ENCODE measurements at places on chromosomes 13 and 19.

DNA sequence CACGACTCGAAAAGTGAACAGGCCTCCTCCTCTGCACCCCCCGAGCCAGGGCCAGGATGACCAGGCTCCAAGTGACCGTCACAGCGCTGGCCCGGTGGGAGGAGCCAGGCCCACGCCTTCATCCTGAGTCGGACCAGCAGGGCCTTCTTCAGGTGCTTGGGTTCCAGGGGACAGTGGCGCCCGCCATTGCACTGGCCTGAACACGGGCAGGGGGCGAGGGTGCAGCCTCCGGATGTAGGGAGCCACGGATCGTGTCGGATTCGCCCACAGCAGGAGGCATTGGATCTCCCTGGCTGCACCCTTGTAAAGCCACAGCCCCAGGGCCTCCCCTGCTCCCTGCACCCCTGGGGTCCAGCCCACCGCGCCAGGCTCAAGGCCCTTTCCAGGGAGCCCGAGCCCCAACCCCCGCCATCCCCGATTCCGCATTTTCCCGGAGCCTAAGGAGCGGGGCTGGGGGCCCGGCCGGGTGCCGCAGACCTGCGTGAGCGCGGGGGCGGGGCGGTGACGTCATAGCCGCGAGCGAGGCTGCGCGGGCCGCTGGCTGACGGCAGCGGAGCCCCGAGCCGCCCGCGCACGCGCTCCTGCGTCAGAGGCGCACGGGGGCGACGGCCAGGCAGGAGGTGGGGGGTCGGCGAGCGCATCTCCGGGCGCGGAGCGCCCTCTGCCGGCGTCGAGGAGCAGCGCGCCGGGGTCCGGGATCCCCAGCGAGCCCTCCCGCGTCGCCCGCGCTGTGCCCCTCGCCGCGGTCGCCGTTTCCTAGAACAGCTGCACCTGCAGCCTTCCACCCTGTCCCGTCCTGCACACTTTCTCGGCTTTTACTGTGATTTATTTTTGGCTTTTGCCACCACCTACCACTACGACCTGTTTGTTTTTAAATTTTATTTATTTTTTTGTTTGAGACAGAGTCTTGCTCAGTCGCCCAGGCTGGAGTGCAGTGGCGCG lies 1.5 kb upstream of the ATP5F1D start:
- H3K4me1 ChIP-seq, result peaks cover 61% of the 10 kb centered on the region
- H3K4me3 ChIP-seq, result peak overlapping the region; percentile 30
- no peaks in the 10 kb centered on the region for H3K27me3 ChIP-seq
- no peak for DNase-seq
- H3K36me3 ChIP-seq, result no peaks in the 10 kb centered on the region
- peak overlapping the region; percentile 97 for H3K27ac ChIP-seq

DNA sequence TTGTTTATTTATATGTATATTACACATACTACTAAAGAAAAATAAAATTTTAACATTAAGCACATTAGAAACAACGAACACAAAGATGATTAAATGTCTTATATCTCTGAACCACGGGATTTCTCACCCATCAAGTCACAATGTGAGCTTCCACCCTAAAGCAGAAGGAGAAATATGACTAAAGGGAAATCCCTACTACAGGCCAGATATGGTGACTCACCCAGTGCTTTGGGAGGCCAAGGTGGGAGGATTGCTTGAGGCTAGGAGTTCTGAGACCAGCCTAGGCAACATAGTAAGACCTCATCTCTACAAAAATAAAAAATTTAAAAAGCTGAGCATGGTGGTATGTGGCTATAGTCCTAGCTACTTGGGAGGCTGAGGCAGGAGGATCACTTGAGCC lies 24.6 kb downstream of the DCT start:
- no peaks in the 10 kb centered on the region for H3K27me3 ChIP-seq
- no peak for DNase-seq
- H3K36me3 ChIP-seq, result no peaks in the 10 kb centered on the region
- H3K27ac ChIP-seq, result no peak overlapping the region

DNA sequence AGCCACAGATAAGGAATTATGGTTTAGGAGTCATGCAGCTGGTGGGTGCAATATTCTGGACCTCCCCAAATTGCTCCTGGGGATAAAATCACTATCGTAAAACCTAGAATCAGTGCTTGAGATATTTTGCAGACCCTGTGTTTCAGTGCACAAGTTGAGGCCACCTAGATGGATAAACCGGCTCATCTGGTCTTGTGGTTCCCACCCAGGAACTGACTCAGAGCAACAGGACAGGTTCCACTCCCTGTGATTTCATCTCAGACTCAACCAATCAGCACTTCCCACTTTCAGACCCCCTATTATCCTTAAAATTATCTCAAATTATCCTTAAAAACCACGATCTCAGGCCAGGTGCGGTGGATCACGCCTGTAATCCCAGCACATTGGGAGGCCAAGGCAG lies 21.0 kb downstream of the FBXL12 start:
- no peak overlapping the region for H3K27ac ChIP-seq
- H3K4me3 ChIP-seq, result no peak overlapping the region
- H3K36me3 ChIP-seq, result no peaks in the 10 kb centered on the region
- no peaks in the 10 kb centered on the region for H3K27me3 ChIP-seq
- DNase-seq, result no peak

DNA sequence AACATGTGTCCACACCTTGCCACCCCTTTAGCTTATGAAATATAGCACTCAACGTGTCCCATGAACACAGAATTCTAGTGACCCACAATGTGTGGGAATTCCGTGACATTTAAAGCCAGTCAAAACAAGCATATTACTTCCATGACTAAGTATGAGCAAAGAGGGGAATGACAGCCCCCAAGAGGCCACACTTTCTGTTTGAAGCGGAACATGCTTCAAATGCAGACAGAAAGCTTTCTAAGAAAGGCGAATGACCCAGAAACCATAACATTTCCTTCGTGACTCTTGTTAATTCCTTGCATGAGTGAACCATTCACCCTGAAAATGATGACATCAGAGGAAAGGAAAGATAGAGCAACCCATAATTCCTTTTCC lies 122.0 kb upstream of the FNDC3A start:
- no peaks in the 10 kb centered on the region for H3K36me3 ChIP-seq
- H3K27ac ChIP-seq, result no peak overlapping the region
- no peaks in the 10 kb centered on the region for H3K27me3 ChIP-seq

GRCh38 chr13:113584870-113585671 lies 518 bp downstream of the TFDP1 start:
- DNase-seq, result peak; percentile 43
- peaks cover 29% of the 10 kb centered on the region for H3K4me1 ChIP-seq
- H3K27me3 ChIP-seq, result no peaks in the 10 kb centered on the region
- H3K4me3 ChIP-seq, result peak overlapping the region; percentile 53
- H3K27ac ChIP-seq, result no peak overlapping the region

DNA sequence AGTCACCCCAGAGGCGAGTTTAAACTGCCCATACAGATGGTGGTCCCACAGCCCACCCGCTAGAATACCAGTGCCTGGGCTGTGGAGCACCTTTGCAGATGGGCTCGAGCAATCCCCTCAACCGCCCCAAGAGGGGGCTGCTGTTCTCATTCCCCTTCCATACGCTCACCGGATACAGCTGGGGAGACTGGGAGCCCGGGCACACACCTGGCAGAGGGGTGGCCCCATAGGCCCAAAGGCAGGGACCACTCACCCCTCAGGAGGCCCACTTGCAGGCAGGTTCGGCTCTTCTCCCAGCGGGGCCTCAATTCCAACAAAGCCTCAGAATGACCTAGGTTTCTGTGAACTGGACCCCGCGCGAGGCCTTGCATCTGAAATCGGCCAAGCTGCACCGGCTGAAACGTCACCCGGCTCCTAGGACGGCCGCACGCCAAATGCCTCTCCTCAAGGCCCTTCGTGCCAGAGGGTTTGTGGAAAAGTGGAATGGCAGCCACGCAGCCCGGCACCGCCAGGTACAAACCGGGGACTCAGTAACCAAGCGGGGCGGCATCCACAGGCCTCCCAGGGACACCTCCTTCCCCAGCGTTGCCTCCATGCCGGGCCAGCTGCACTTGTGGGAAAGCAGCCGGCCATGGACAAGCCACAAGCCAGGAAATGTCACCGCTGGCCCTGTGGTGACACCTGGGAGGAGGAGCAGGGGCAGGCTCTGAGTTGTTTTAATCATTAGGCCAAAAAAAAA lies 18.7 kb downstream of the MLLT1 start:
- no peak overlapping the region for H3K4me3 ChIP-seq
- no peaks in the 10 kb centered on the region for H3K27me3 ChIP-seq
- H3K4me1 ChIP-seq, result peaks cover 34% of the 10 kb centered on the region
- no peak for DNase-seq

GRCh38 chr19:3220576-3220975 lies 3.9 kb upstream of the CELF5 start:
- H3K36me3 ChIP-seq, result no peaks in the 10 kb centered on the region
- peaks cover 6% of the 10 kb centered on the region for H3K27me3 ChIP-seq
- H3K4me1 ChIP-seq, result peaks cover 7% of the 10 kb centered on the region
- no peak for DNase-seq
- H3K4me3 ChIP-seq, result no peak overlapping the region

DNA sequence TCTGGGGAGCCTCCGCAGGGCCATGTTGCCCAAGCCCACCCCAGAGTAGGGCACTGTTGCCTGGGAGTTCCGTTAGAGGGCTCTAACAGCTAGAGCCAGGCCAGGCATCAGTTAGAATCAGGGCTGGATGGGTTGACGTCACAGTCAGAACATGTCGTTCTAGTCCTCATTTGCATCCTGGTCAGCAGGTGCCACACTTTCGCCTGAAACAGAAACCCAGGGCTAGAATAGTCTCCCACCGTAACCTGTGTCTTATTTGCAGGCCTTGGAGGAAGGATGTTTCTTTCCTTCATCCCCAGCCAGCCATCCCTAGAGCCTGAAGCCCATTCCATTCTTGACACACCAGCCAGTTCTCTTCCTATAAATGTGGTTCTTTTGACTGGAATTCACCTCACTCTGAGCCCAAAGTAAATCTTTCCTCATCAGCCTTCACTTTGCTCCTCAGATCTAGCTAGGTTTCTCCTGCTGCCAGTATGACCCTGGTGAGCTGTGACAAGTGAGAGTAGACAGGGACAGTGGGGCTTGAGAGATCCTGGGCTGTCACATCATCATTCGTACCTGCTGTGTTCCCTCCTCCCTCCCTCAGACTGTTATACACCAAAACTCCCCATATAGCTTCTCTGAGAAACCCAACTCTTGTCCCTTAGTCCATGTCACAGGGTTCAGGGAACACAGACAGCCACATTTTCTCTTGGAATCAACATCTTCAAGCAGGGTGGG lies 12.2 kb upstream of the CCDC97 start:
- H3K4me3 ChIP-seq, result no peak overlapping the region
- peaks cover 49% of the 10 kb centered on the region for H3K4me1 ChIP-seq
- DNase-seq, result no peak
- H3K27me3 ChIP-seq, result no peaks in the 10 kb centered on the region
- peak overlapping the region; percentile 69 for H3K27ac ChIP-seq

GRCh38 chr19:35990771-35991730 lies 3.9 kb upstream of the SDHAF1 start:
- no peak for DNase-seq
- no peak overlapping the region for H3K4me3 ChIP-seq
- no peaks in the 10 kb centered on the region for H3K36me3 ChIP-seq
- H3K27ac ChIP-seq, result no peak overlapping the region

- no peak for DNase-seq
- no peaks in the 10 kb centered on the region for H3K4me1 ChIP-seq
- H3K27ac ChIP-seq, result no peak overlapping the region
- no peaks in the 10 kb centered on the region for H3K27me3 ChIP-seq
- H3K36me3 ChIP-seq, result no peaks in the 10 kb centered on the region
Observed at GRCh38 chr13:87356314-87356713, 314.9 kb upstream of the SLITRK5 start.

DNA sequence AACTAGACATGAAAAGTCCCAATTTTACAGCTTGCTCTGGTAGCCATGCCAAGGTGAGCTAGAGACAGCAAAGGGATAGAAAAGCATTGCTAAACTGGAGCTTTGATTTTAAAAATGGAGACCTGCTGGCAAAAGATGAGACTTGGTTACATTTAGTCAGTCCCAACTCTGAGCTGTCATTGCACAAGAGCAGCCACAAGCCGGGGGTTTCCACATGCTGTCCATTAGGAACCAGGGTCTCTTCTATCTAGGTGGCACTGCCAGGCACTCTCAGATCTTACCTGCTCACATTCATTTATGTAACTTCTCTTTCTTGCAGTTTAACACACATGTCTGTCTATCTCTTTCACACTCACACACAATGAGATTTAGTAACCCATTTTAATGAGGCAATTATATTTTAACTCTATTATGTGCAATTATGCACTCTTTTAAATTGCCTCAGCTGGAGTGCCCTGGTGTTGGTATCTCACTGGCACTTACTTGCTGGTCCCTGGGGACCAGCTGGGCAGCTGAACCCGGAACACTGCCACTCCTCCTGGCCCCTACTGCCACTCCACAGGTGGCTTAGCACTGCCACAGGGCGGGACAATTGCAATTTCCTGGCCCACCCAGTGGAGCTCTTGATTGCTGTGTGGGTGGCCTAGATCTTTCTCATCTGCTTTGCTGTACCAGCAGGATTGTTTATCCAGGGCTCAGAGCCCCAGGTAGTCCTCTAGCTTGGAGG lies 112.5 kb downstream of the COG6 start:
- H3K27ac ChIP-seq, result no peak overlapping the region
- peaks cover 32% of the 10 kb centered on the region for H3K4me1 ChIP-seq
- no peak overlapping the region for H3K4me3 ChIP-seq

DNA sequence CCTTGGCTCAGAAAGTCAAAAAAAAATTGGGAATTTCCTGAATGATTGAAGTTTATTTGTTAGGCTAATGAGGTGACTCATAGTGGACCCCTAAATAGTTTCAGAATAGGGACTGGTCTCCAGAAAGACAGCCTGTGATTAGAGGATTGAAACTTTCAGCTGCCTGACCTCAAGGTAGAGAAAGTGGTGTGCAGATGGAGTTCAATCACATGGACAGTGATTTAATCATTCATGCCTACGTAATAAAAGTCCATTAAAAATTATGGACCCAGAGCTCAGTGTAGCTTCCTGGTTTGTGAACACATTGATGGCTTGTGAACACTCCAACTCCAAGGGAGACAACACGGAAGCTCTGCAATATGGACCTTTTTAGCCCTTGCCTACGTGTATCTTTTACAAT lies 533.2 kb upstream of the PCDH9 start:
- no peaks in the 10 kb centered on the region for H3K4me1 ChIP-seq
- H3K27me3 ChIP-seq, result no peaks in the 10 kb centered on the region
- no peak overlapping the region for H3K4me3 ChIP-seq

GRCh38 chr19:22335716-22336115 lies 49.5 kb downstream of the ZNF729 start:
- no peak overlapping the region for H3K4me3 ChIP-seq
- no peaks in the 10 kb centered on the region for H3K27me3 ChIP-seq
- H3K27ac ChIP-seq, result no peak overlapping the region
- DNase-seq, result peak; percentile 34
- no peaks in the 10 kb centered on the region for H3K36me3 ChIP-seq
- H3K4me1 ChIP-seq, result no peaks in the 10 kb centered on the region

DNA sequence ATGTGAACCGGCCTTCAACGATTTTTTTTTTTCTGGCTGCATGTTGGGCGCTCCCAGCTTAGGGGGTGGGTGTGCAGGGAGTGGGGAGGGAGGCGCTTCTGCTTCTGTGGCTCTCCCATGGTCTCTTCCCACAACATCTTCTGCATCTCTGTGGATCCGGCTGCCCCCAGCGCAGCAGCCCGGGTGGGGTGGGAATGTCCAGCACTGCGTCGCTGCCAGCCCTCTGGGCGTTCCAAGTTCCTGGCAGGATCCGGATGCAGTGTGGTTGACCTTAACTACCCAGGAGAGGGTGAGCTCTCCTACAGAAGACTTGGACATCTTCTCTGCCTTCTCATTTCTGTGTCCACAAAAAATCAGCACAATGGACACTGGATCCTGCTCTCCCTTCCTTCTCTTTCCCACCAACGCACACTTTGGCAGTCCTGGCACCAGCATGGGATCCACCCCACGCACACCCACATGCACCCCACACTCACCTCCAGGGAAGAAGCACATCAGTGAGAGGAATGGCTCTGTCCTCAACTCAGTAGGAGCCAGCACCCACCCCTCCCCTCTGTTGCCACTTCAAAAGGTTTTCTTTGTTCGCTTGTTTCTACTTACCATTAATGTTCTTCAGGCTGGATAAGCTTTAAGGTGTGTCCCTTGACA lies 177.3 kb downstream of the COL4A1 start:
- peaks cover 18% of the 10 kb centered on the region for H3K4me1 ChIP-seq
- H3K4me3 ChIP-seq, result no peak overlapping the region
- no peaks in the 10 kb centered on the region for H3K27me3 ChIP-seq
- DNase-seq, result no peak

Data from vagina (tissue), 2 donors.